ENCODE measurements at places on chromosomes 16 and 17. TPM values are rescaled to one million over a fixed set of nuclear protein-coding genes. Genes with fewer than 3 reads are reported as not detected.

Gene CACNG3
- not detected for total RNA-seq

Gene SHCBP1
- total RNA-seq = 29.1 TPM

Gene HBQ1
- 1.1 TPM for total RNA-seq

Gene PRR15L
- total RNA-seq = not detected

Gene KCNH4
- total RNA-seq = 0.53 TPM

Gene KIF2B
- total RNA-seq = not detected

Gene P3H4
- total RNA-seq = 2.0 TPM

Gene KREMEN2
- not detected for total RNA-seq

Gene TMEM114
- not detected for total RNA-seq

Gene CFAP97D1
- not detected for total RNA-seq

Measured in activated CD4-positive, alpha-beta T cell treated with anti-CD3 and anti-CD28 coated beads for 36 hours (primary cell).